ENCODE measurements at places on chromosomes 5 and 9.

- DNase-seq: no peak
Observed at GRCh38 chr5:154284433-154284832, 93.9 kb downstream of the GALNT10 start.

DNA sequence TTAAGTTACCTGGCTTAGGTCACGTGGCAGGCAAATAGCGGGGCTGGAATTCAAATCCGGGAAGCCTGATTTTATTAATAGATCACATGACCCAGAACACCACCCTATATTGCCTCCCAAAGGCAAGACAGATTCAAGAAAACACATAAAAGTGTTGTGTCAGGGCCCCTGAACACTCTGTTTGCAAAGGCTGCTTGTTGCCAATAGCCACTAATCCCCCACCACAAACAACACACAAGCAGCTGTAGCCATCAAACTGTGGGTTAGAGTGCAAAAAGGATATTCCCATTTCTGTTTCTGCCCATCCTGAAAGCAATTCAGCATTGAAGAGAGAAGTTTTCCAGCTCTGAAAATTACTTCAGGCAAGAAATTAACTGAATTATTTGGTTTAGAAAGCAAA lies 358.9 kb upstream of the RFX3 start:
- no peak for DNase-seq

DNA sequence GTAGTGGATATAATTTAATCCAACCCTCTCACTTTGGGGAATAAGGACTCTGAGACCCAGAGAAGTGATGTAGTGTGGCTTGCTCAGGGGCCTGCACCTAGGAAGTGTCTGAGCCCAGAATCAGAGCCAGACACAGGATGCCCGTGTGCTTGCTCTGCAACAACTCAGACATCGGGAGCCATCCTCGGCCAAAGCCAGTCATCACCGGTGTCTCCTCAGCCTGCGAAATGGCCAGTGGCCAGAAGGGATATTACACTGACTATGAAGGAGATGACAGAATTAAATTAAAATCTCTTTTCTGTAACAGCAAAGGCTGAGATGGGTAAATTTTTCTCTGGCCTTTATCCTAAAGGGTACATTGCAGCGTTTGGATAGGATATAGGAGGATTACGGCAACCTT lies 102.9 kb downstream of the MARCHF11 start:
- DNase-seq: no peak

GRCh38 chr5:50849554-50849953 lies 183.1 kb downstream of the PARP8 start:
- no peak for DNase-seq

- no peak for DNase-seq
Observed at GRCh38 chr5:16978296-16978695, 42.2 kb upstream of the MYO10 start.

- DNase-seq: peak; percentile 50
Observed at GRCh38 chr9:92425474-92425873, 1.2 kb upstream of the OMD start.

- peak; percentile 81 for DNase-seq
Observed at GRCh38 chr5:143913008-143913752, 101.2 kb downstream of the HMHB1 start.

GRCh38 chr5:109566361-109566760 lies 123.4 kb upstream of the MAN2A1 start:
- no peak for DNase-seq

GRCh38 chr5:81533629-81534405 lies 139.9 kb upstream of the ACOT12 start:
- DNase-seq: no peak

DNA sequence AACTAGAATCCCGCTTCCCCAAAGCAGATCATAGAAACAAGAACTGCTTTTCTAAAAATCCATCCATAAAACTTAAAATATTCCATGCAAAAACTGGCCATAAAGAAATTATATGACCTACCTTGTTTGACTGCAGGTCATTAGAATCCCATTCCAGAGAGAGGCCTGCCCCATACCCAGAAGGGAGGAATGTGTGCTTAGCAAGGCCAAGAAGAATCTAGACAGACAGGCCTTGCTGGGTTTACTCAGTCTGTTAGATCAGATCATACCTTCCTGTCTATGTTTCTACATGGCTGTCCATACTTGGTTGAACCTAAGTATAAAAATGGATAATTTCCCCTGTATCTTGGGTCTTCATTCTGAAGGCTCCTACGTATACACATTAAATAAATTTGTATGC lies 358.8 kb upstream of the TRPC7 start:
- no peak for DNase-seq

DNA sequence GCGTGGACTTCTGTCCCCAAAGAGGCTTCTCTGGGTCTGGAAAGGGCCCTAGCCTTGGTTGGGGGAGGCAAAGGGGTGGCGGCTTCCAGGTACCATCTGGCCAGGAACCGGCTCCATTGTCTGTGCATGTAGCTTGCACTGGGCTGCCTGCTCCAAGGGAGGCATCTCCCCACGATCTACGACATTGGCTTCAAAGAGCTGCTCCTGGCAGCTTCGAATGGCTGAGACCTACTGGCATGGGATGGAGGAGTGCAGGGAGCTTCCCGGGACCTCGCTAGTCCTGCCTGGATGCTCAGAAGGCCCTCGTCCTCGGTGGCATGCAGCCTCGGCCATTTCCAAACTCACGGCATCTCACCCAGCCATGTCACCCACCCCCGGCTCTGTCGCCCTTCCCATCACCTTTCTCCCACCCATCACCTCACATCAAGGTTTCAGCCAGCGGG lies 137.8 kb downstream of the KCNIP1 start:
- DNase-seq: no peak

GRCh38 chr5:167916261-167916691 lies 375.2 kb upstream of the WWC1 start:
- DNase-seq: peak; percentile 93

GRCh38 chr9:88425538-88425950 lies 37.3 kb downstream of the SPIN1 start:
- DNase-seq: peak; percentile 23

- no peak for DNase-seq
Observed at GRCh38 chr5:53554444-53554843, 6.0 kb upstream of the NDUFS4 start.

- no peak for DNase-seq
Observed at GRCh38 chr5:143019614-143020515, 249.7 kb downstream of the ARHGAP26 start.

DNA sequence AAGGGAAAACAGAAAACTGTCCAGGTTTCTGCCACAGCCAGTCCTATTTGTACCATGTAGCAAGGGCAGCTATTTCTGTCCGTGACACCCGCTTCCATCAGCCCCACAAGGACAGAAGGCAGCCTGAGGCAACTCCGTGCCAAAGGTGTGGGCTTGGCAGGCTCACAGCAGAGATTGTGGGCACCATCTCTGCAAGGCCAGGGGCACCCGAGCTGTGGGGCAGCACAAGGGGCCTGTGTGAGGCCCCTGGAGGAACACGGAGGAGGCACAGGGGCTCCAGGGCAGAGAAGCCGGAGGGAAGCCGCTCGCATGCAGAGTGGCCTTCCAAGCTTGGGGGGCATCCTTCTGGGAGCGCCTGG lies 43.5 kb downstream of the COL23A1 start:
- no peak for DNase-seq

All from astrocyte of the spinal cord (primary cell).